Left colon (tissue), 2 donors: ENCODE measurements at places on chromosomes 12 and 14.

GRCh38 chr12:108622421-108622820, 11.3 kb downstream of the SELPLG start:
- no peak for DNase-seq

GRCh38 chr12:66453844-66454243, 151.6 kb downstream of the HELB start:
- no peak for DNase-seq

DNA sequence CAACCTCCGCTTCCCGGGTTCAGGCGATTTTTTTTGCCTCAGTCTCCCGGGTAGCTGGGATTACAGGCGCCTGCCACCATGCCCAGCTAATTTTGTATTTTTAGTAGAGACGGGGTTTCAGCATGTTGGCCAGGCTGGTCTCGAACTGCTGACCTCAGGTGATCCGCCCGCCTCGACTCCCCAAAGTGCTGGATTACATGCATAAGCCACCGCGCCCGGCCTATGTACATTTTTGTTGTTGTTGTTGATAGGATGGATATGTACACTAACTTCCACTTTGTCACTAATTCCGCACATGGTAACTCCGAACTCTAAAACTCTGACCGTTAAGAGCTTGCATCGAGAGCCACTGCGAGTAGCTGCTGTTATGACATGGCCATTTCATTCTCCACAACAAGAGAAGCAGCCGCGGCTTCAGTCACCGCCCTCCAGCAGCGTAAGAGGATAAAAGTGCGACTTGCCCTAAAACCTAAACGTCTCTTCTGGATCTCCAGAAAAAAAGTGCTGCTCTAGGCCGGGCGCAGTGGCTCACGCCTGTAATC, 742 bp upstream of the MARS1 start:
- no peak for DNase-seq

GRCh38 chr12:27623645-27624044, 72.6 kb upstream of the REP15 start:
- no peak for DNase-seq

DNA sequence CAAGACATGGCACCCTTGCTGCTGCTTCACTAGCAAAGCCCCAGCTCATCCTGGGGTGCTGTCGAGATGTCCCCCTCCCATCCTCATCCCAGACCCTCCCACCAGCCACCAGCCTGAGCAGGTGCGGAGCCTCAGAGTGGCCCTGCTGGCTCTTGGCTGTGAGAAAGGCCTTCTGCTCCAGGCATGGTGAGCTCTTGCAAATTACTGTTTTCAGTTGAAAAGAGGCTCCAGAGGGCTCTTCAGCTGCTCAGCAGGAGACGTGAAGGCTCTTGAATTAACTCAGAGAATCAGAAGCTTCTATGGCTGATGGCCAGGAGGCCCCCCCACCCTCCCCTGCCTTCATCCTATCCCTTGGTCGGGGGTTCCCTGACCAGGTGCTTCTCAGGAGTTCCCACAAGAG, 44.1 kb downstream of the WSCD2 start:
- DNase-seq, result no peak
